Stomach (tissue), 19 donors: ENCODE measurements at places on chromosomes 5 and 9. TPM values are rescaled to one million over a fixed set of nuclear protein-coding genes. Genes with fewer than 3 reads are reported as not detected.

GRCh38 chr5:58800861-58801540 is 218.1 kb downstream of the RAB3C start:
- no peak for DNase-seq
- H3K4me1 ChIP-seq: no peaks in the 10 kb centered on the region
- H3K27me3 ChIP-seq: no peaks in the 10 kb centered on the region
- H3K36me3 ChIP-seq: no peaks in the 10 kb centered on the region
- H3K4me3 ChIP-seq: no peak overlapping the region

DNA sequence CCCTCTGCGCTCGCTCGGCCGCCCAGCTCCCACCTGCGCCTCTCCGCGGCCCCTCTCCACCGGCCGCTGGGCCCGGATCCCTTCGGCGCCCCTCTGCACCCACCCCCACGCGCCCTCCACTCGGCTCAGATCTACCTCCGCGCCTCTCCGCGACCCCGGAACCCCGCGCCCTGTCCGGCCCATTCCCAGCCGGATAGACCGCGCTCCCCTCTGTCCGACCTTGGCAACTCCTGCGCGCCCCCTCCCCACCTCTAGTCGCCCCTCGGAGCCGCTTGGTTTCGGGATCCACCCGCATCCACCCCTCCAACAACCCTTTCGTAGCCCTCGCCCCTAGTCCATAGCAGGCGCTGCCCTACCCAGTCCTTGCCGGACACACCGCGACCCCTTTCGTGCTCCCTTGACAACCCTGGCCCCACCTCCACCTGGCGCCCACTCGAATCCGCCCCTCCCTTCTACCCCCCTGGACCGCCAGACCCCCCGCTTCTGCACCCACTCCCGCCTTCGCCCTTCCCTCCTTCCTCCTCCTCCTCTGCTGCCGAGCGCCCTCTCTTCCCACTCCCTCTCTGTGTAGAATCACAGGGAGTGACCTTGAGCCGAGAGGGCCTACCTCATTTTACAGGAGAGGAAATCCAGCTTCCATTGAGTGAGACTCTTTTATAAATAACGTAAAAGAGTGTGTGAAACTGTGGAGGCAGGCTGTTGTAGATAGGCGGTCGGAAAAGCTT is 525 bp upstream of the AK3 start:
- H3K27me3 ChIP-seq: no peaks in the 10 kb centered on the region
- DNase-seq: peak; percentile 52
- peaks cover 39% of the 10 kb centered on the region for H3K4me1 ChIP-seq
- no peaks in the 10 kb centered on the region for H3K36me3 ChIP-seq
- peak overlapping the region; percentile 98 for H3K27ac ChIP-seq

Gene ARL14EPL
- not detected for total RNA-seq

DNA sequence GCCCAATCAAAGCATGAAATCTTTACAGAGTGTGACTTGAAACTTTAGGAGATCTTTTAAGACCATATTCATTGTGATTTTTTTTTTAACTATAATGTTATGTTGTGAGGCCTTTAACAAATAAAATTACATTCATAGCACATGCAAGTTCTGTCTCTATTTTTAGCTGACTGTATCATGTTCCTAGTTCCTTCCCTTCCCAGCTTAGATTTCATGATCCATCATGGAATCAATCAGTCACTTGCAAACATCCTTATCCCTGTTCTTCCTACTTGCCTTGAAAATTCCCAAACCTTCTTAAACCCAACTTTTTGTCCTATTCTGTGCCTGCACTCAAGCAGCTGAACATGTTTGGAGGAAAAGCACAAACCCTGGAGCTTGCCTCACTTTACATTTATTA is 141.8 kb downstream of the DMXL1 start:
- H3K4me3 ChIP-seq: no peak overlapping the region
- no peaks in the 10 kb centered on the region for H3K4me1 ChIP-seq
- H3K36me3 ChIP-seq: peaks cover 19% of the 10 kb centered on the region
- no peaks in the 10 kb centered on the region for H3K27me3 ChIP-seq
- H3K27ac ChIP-seq: no peak overlapping the region
- no peak for DNase-seq

Gene RNF224
- not detected for total RNA-seq

DNA sequence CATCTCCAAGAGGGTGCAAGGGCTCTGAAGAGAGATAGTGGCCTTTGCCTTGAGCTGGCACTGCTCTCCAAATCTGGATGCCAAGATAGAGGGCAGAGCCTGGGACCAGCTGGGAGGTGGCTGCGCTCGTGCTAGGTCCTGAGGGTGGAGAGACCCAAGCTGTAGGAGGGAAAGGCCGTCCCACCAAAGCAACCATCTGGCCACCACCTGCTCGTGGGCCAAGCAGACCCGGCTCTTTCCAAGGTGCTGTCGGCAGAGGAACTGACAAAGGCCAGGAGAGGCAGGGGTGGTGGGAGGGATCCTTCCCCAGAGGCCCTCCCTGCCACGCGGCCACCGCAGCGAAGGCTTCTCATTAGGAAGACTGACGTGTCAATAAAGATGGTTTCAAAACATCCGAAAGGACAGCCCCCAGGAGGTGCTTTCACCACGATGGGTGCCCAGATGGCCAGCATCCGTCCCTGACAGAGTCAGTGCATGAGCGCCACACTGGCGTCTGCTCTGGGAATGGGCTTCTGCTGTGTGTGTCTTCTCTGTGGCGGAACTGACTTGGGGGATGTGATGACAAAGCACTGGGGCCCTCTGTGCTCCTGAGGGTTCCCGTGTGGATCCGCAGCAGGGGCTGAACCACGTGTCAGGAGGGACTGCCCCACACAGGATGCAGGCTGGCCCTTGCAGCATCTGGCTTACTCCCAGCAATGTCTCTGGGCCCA is 213.5 kb downstream of the FANCC start:
- peaks cover 8% of the 10 kb centered on the region for H3K36me3 ChIP-seq
- DNase-seq: no peak
- no peak overlapping the region for H3K4me3 ChIP-seq
- H3K4me1 ChIP-seq: peaks cover 13% of the 10 kb centered on the region
- no peaks in the 10 kb centered on the region for H3K27me3 ChIP-seq

Gene ANKRD20A1
- not detected for total RNA-seq

DNA sequence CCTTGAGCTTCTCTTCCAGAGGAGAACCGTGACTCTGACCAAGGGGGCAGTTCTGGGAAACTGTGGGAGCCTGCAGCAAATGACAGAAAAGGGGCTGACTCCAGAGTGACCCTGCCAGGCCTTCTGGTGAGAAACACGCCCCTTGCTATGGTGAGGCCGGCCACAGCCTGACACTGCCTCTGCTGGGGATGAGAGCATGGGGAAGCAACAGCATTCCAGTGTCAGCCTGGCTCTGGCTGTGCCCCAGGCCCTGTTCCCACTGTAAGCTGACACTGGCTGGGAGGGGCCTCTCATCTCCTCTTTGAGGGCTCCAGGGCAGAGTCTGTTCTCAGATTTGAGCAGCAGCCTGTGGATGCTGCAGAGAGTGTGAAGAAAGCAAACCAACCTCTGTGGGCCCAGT is 180.0 kb upstream of the IL12B start:
- H3K27ac ChIP-seq: no peak overlapping the region
- DNase-seq: peak; percentile 73
- no peaks in the 10 kb centered on the region for H3K4me1 ChIP-seq
- H3K36me3 ChIP-seq: no peaks in the 10 kb centered on the region
- H3K4me3 ChIP-seq: no peak overlapping the region

Gene CCDC171
- total RNA-seq: 2.7 TPM

DNA sequence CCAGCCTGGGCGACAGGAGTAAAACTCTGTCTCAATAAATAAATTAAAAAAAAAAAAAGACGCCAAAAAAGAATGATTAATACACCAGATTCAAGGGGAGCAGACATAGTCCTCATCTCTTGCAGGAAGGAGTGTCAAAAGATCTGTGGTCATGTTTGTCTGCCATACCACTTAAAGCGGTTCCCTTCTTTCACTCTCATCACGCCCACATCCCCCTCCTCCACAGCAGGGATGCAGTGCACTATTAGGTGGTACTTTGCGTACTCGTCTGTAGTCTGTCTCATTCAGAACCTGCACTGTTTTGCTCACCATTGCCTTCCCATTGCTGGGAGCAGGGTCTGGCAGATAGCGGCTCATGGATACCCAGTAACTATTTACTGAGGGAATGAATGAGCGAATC is 11.2 kb downstream of the CDHR2 start:
- no peak for DNase-seq
- H3K4me3 ChIP-seq: no peak overlapping the region
- H3K27me3 ChIP-seq: peaks cover 22% of the 10 kb centered on the region
- H3K36me3 ChIP-seq: no peaks in the 10 kb centered on the region
- H3K4me1 ChIP-seq: no peaks in the 10 kb centered on the region

DNA sequence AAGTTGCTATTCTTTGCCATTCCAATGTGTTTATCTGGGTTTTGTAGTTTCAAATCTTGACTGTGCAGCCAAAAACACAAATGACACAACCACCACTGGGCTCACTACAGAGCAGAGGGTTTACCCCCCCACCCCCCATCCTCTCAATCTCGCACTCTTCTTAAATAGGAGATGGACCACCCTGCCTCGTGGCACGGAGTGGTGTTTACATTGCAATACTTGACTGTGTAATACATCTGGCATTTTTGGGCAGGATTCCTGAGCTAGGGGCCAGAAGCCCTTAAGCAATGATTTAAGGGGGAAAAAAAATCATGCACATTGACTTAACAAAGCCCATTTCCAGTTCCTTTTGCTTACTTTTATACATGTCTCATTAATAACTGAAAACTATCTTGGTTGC is 19.0 kb downstream of the PTCH1 start:
- peaks cover 65% of the 10 kb centered on the region for H3K4me1 ChIP-seq
- peak overlapping the region; percentile 44 for H3K27ac ChIP-seq
- no peak overlapping the region for H3K4me3 ChIP-seq
- DNase-seq: no peak
